ENCODE measurements at places on chromosomes 11 and 22.

DNA sequence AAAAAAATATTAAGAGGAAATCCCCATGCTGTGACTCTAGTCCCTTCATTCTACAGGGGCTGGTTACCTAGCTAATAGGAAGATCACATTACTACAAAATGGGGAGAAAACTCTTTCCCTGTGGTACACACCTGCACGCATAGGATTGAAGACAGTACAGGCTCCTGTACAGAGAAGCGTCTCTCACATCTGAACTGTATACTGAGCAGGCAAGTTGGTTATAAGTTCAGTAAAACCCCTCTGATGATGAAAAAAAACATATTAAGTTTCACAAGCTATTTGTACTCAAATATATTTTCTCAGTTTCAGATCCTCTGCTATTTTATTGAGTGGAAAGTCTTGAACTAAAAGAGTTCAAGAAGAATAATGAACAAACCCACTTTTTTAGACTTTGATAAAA lies 156.9 kb upstream of the HSD17B12 start:
- DNase-seq: no peak

DNA sequence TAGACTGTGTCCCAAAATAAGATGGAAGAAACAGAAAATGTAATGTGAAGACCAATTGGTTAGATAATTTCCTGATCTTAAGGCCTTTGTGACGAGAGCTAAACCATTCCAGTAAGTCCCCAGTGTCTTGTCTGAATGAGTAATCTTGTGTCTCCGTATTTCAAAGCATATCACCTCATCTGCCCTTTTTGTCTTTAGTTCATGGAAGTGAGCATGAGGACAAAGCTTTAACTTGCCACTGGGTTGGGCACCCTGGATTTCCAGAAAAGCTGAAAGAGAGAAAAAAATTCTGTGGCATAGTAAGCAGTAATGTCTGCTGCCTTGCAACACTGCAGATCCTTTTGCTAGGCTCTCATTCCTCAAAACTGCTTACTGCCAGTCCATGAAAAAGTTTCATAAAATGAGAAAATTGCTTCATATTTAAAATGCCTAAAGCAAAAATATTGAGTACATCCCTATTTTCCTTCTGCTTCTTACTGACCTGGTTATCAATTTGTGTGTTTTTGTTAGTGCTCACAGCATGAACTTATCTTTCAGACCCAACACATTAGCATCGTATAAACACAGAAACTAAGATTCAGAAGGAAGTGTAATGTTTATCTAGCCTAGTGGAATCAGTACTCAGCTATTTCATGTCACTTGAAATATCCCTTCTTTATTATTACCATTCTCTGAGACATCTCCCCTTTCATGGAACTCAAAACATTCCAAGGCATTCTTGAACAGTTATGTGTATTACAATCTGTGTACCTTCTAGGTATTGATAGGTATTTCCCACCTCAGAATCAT lies 5.3 kb downstream of the CASP12 start:
- DNase-seq: no peak

DNA sequence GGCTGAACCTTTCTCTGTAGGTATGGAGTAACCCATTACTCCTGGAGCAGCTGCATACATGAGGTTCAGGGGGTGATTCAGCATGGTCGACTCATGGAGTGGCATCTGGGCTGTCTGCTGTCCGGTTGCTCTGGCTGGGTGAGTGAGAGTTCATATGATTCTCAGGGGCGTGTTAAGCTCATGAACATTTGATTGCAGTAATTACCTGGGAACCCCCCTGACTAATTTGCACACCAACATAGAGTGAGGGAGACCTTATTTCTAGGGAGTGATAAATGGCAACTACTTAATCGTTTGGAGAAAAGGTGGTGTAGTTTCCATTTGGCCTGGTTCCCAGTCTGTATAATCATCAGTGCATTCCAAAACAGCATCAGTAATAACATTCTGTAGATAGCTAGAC lies 661.9 kb downstream of the ETS1 start:
- DNase-seq: no peak

DNA sequence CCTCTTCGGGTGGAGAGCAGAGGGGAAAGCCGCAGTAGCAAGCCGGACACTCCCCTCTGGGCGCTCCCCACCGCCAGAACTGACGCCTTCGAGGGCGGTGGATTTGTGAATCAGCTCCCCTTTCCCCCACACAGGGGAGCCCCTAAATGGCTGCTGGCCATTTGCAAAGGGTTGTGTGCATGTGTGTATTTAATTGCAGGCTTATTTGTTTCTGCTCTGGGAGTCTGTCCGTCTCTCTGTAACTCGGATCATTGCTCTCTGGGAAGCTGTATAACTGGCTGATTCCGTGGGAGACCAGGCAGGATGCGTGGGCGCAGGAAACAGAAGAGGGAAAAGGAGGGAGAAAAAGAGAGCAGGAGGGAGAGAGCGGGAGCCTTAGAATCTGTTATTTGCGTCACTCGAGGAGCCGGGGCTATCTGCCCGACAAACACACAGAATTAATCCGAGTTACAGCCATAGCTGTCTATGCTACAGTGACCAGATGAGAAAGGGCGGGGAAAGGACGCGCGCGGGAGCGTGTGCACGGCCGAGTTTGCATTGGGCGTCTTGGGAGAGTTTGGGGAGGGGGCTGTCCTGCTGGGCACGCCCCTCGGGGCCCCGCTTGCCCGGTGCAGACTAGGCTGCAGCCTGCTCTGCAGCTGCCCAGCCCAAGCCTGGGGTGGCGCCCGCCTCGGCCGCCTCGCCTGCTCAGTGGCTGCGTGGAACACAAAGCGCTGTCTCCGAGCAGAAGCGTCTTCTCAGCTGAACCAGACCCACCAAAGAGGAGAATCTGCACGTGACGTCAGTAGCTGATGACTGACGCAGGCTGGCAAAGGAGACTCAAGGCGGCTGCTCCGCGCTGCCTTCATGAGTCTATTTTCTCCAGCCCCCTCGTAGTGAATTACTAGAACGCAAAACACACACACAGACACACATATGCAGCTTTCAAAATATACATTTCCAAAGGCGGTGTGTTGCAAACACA lies 105.3 kb upstream of the HSD17B12 start:
- no peak for DNase-seq

- DNase-seq: no peak
Observed at GRCh38 chr11:19642185-19643158, 70.2 kb upstream of the NAV2 start.

- no peak for DNase-seq
Observed at GRCh38 chr22:36936362-36937116, 23.1 kb downstream of the CSF2RB start.

DNA sequence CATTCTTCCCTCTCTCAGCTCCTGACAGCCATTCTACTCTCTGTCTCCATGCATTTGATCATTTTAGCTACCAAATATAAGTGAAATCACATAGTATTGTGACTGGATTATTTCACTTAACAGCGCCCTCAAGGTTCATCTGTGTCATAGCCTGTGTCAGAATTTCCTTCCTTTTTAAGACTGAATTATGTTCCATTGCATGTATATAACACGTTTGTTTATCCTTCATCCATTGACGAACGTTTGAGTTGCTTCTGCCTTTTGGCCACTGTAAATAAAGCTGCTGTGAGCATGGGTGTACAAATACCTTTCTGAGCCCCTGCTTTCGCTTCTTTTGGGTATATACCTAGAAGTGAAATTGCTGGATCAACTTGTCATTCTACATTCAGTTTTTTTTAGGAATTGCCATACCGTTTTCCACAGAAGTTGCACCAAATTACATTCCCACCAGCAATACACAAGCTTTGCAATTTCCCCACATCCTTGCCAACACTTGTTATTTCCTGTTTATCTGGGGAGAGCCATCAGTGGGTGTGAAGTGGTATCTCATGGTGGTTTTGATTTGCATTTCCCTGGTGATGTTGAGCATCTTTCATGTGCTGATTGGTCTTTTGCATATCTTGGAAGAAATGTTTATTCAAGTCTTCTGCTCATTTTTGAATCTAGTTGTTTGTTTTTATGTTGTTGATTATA lies 17.5 kb downstream of the GLB1L2 start:
- DNase-seq: no peak

- DNase-seq: no peak
Observed at GRCh38 chr22:17172029-17172833, 13.2 kb upstream of the HDHD5 start.

- no peak for DNase-seq
Observed at GRCh38 chr11:120188811-120189455, 21.9 kb upstream of the OAF start.

DNA sequence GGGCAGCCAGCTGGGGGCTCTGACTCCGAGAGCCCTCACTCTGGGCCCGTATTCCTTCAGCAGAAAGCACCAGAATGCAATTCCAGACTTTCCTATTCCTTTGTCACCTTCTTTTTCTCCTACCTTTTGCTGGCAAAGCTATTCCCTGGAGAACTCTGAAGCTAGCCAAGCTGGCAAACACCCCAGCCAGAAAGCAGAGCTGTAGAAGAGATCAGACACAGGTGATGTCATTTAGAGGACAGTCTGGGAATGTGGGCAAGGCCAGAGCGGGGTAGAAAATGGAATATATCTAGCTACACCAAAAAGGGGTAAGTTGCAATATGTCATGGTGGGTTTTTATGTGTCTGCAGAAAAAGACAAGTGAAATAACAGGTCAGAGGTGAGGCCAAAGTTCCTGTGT lies 205.1 kb downstream of the NXPE2 start:
- DNase-seq: no peak

GRCh38 chr11:75554258-75555022 lies 7.6 kb upstream of the SERPINH1 start:
- DNase-seq: no peak

- DNase-seq: no peak
Observed at GRCh38 chr11:112783945-112784322, 177.3 kb upstream of the NCAM1 start.

DNA sequence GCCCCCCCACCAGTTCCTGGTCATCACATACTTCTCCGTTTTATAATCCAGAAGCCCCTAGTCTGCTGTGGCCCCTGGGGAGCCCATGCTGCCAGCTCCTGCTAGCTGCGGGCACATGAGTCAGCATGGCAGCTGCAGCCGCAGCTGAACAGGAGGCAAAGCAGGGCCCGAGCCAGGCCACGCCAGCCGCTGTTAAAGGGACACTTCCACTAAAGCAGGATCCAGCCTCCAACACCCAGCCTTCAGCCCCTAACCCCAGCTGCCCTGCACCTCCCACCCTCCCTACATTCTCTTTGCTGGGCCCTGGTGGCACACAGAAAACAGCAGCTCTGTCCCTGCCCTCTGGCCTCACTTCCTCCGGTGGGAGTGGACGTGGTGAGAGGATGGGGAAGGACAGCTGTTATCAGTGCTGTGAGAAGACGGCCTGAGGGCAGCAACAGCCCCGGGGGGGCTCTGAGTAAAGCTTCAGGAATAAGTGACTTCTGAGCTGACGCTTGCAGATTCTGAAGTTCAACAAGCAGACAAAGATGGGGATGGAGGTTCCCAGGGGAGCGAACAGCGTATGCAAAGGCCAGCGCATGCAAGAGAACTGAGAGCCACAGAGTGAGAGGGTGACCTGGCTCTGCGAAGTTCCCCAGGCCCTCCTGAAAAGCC lies 688 bp upstream of the LRRC74B start:
- DNase-seq: no peak

DNA sequence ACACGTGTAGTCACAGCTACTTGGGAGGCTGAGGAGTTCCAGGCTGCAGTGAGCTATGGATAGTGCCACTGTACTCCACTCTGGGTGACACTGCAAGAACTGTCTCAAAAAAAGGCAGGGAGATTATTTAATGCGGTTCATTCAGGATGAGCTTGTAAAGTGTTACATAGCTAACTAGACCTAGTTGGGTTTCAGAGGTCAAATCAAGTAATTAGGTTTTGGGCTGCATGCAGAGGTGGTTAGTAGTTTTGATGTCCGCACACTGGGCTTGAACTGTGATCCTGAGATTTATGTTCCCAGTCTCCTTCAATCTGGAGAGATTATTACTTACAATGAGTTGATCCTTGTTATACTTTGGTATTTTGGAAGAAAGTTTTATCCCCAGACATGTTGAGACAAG lies 2.1 kb upstream of the RBM4 start:
- DNase-seq: no peak

GRCh38 chr11:133639408-133639807 lies 107.1 kb upstream of the OPCML start:
- no peak for DNase-seq

DNA sequence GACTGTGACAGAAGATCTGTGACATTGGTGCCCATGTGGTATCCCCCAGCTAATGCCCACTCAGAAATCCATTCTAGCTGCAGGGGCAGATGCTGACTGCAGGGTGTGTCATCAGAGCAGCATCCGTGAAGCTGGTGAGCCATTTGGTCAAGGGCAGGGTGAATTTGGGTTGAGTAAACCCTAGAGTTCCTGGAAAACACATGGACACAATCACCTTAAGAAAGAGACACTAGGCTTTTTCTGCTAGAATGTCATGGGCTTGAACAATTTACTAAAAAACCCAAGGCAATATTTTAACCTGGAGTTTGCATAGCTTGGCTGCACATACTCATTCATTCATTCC lies 100.0 kb downstream of the ADAMTS15 start:
- no peak for DNase-seq

- no peak for DNase-seq
Observed at GRCh38 chr11:1655168-1656060, 25.8 kb downstream of the KRTAP5-5 start.

GRCh38 chr11:23846902-23847422 lies 649.9 kb upstream of the LUZP2 start:
- DNase-seq: no peak

DNA sequence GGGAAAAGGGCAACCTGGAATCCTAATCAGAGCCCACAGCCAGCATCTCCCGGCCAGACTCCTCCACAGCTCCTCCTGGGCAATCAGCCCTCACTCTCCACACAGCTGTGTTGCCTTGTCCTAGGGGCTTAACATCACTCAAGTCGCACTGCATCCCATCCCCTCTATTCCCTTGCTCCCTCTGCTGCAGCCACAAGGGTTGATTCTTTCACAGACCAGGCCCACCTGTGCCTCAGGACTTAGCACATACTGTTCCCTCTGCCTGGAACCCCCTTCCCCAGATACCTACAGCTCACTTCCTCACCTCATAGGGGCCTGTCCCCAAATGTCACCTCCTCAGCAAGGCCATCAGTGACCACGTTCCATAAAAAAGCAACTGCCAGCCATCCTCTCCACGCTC lies 18.4 kb downstream of the SPATA19 start:
- no peak for DNase-seq

- no peak for DNase-seq
Observed at GRCh38 chr11:90219438-90219837, 3.4 kb downstream of the CHORDC1 start.

DNA sequence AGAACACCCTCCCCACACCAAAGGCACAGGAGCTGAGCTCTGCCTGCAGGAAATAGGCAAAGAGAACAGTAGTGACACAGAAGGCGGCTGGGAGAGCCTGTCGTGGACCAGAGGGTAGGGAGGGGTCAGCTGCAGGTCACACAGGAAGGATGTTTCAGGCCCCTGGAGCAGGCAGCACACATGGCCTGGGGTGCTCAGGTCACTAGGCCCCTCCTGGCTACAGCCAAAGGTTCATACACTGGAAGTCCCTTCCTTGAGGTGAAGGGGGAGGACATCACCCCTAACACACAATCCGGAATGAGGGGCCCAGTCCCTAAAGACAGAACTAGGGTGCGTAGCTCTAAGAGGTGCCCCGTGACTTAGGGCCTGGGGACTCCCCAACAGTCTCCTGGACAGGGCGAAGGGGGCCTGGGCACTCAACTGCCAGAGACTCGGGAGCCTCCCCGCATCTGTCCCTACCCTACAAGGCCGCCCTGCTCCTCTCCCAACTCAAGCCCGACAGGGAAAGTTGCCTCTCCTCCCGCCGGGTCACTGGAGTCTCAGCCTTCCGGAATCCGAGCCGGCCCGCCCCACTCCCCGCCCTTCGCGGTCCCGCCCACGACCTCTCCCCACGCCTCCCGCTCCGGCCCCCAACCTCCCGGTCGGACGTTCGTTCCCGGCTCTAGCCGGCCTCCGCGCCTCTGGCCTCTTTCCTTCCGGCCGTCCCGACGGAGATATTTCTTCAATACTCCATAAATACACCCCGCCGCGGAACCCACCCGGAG lies at the start of gene CYB5R2:
Gene CYB5R2, minus strand, starts transcription at position 541 of the 764 bp plus-strand sequence. CDS start 675 bp downstream, outside the sequence.
- no peak for DNase-seq

All from stimulated activated CD8-positive, alpha-beta memory T cell treated with anti-CD3 and anti-CD28 coated beads, Interleukin-7, amount 100 ng/mL, for 4 hours (primary cell).